ENCODE measurements at places on chromosomes 3 and 15.

DNA sequence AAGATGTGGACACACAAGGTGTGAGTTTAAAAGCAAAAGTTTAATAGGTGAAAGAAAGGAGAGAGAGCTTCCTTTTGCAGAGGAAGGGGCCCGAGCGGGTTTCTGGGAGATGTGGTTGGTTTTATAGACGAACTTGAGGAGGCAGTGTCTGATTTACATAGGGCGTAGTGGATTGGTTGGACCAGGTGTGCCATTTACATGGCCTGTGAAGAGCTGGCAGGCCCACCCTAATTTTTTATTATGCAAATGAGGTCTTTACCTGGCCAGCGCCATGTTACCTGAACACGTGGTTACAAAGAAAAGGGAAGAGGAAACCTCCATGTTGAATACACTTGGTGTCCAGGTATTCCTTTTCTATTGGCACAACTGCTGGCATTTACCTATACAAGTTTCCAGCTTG lies 42.8 kb upstream of the THSD4 start:
- no peak for DNase-seq

- no peak for DNase-seq
These were observed 9.1 kb upstream of the SYN2 start for GRCh38 chr3:11995120-11995519.

- no peak for DNase-seq
These were observed 64.7 kb upstream of the ACAD9 start for GRCh38 chr3:128814519-128815317.

DNA sequence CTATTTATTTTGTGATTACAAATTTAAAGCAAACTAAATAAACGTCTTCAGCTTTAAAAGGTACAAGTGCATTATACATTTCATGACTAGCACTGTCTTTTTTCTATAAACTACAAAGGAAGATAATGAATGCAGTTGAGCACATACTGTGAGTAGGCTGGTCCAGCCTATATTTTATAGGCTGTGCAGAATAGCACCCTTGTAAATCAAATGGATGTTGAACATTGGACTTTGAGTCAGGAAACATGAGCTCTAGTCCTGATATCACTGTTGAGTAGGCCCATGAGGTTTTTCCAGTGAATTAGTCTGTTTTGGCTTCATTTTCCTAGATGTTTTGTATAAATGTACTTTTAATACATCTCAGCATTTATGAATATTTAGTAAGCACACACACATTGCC lies 447.3 kb upstream of the KCNMB2 start:
- no peak for DNase-seq

DNA sequence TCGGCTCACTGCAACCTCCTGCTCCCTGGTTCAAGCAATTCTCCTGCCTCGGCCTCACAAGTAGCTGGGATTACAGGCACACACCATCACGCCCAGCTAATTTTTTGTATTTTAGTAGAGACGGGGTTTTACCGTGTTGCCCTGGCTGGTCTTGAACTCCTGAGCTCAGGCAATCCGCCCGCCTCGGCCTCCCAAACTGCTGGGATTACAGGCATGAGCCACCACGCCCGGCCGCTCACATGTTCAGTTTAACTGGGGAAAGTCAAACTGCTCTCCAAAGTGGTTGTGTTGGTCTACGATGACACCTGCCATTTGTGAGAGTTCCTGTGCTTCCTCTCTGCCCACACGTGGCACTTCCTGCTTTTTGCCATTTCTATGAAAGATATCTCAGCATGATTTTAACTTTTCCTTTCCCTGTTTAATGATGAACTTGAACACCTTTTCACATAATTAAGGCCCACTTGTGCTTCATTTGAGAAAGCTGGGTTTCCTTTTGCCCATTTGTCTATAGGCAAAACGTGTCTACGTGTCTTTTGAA lies 877 bp upstream of the GP5 start:
- DNase-seq = no peak

GRCh38 chr15:85742186-85742821 lies 52.4 kb downstream of the KLHL25 start:
- DNase-seq = no peak

DNA sequence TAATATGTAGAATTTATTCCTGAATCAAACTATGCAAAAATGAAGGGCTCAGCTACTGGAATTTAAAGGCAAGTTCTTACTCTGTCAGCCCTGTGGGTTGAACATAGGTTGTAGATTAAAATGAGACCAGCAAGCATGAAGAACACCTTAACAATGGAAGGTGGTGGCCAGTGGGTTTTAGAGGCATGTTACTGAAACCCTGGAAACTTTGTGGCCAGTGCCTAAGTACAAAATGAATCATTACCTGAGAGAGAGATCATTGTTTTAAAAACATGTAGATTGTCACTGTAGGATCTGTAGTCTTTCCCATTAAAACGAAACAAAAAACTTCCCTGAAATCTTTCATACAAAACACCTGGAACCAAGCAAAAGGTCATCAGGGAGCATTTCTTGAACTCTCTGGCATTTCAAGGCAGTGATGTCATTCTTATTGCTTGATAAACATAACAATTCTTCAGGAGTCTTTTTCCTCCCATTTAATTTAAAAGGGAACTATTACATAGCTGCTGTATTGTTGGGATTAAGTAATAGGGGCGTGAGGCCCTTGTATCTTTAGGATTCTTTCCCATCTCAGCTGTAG lies 51.8 kb downstream of the TMEM108 start:
- no peak for DNase-seq

DNA sequence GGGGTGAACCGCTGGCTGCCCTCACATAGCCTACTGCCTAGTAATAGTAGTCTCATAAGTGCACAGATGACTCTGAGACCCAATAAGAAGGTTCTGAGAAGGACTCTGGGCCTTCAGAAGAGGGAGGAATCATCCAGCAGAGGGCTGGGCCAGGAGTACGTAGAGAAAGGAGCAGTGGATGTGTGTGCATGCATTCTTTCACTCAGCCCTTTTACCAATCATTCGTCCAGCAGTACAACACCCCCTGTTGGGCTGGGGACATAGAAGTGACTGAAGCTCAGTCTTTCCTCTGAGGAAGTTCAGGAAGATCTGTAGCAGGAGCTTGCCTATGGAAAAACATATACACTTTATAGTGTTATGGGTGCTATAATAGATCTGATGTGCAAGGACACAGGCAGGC lies 333.1 kb downstream of the CLSTN2 start:
- DNase-seq = no peak

GRCh38 chr3:53583161-53583690 lies 88.8 kb downstream of the CACNA1D start:
- DNase-seq = no peak

GRCh38 chr3:122353893-122354401 lies 28.9 kb downstream of the CSTA start:
- DNase-seq = peak; percentile 44

- DNase-seq = no peak
These were observed 64.5 kb downstream of the DAPK2 start for GRCh38 chr15:63981596-63982320.

DNA sequence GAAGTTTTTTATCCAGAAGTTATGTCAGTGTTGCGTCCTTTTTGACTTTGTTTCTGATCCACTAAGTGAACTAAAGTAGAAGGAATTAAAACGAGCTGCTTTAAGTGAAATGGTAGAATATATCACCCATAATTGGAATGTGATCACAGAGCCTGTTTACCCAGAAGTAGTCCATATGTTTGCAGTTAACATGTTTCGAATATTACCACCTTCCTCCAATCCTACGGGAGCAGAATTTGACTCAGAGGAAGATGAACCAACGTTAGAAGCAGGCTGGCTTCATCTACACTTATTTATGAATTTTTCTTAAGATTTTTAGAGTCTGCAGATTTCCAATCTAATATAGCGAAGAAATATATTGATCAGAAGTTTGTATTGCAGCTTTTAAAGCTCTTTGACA lies 57.6 kb downstream of the DNAH1 start:
- DNase-seq = no peak

- DNase-seq = no peak
These were observed 4.3 kb upstream of the ALPK3 start for GRCh38 chr15:84812842-84813241.

GRCh38 chr3:156764751-156765150 lies 61.4 kb upstream of the LEKR1 start:
- no peak for DNase-seq

DNA sequence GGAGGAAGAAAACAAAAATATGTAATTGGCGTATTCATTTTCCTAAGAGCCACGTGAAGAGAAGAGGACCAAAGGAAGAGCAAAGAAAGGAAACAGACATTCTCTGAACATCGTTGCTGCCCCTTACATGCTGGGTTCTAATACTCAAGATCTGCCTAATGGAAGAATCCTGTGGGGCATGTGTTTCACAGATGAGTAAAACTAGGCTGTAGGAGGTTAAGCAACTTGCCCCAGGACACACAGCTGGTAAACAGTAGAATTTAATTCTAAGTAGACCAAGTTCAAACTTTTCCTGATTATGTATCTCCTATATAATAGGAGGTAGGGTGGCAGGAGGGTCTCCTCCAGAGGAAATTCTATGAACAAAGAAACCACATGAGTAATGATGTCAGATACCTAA lies 106.1 kb upstream of the TNFAIP8L3 start:
- no peak for DNase-seq

DNA sequence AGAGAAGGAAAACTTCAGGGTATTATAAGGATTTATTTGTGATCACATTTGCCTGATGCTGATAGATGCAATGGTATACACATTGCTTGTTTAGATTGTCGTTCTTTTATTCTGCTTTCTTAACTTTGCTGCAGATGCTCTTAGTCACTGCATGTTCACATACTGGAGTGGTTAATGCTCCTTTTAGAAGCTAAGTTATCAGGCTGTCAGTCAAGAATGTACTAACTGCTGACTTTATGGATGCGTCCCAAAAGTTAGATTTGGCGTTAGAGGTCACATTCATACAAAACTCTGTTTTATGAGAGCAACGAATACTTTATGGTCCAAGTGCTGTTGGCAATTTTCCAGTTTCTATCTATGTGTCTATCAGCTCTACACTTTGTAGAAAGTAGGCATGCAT lies 160.7 kb downstream of the BBX start:
- no peak for DNase-seq

DNA sequence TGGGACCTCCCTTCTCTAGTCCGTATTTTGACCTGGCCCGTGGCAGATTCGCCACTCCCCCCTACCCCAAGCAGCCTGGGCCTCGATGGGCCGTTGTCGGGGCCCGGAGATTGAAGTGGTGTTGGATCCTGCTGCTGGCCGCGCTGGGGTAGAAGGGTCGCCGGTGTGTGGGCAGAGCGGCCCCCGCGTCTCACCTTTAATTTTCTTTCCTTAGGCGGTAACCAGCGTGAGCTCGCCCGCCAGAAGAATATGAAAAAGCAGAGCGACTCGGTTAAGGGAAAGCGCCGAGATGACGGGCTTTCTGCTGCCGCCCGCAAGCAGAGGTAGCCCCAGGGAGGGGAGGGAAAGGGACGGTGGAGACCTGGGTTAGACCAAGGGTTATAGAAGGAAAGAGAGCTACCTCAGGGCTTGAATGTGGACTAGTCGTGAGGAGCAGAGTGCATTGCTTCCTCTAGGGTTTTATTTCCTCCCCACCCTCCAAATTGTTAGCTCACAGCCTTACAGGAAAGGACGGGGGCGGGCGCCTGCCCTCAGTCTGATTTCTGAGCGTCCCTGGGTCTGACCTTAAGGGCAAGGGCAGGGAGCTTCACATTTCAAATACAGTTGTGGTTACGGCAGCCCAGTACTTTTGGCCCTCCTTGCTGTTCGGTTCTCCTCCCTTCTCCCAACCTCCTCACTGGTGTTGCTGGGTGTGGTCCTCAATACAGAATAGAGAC lies 799 bp downstream of the SERF2 start:
- peak; percentile 69 for DNase-seq

DNA sequence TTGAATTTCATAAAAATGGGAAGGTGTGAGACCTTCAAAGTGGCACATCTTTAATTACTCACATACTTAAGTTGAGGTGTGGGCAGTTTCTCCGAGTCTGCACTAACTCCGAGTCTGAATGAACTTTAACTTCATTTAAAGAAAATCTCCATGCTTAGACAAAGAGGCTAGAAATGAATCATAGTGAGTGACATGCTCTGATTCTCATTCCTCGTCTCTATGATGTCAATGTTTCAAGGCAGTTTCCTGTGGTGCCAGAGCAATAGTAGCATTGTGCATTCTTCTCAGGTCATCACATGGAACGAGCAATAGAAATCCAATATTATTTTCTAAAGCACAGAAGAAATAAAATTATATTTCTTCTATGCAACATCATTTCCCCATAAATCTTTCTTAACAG lies 224.8 kb downstream of the KCNMB2 start:
- DNase-seq = no peak

DNA sequence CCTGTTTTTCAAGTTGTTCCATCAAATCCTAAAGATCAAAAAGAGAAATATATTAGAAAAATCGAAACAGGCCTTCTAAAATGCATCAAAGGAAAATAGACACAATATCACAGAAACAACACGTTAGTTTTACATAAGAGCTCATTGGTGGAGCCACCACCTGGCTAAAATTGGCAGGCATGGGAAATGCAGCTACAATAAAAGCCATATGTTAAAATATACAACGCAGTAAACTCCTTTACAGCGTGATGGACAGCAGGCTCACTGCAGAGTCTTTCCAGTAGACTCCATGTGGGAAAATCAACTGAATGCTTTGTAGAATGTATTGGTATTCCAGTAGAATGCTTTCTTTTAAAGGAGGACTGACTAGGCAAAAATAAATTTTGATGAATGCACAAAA lies 40.9 kb upstream of the MYO5C start:
- no peak for DNase-seq

GRCh38 chr3:125670945-125671344 lies 75.6 kb upstream of the OSBPL11 start:
- no peak for DNase-seq

- DNase-seq = no peak
These were observed 187.1 kb upstream of the THBS1 start for GRCh38 chr15:39393575-39394335.

- no peak for DNase-seq
These were observed 357.5 kb downstream of the FOXP1 start for GRCh38 chr3:71225951-71226564.

DNA sequence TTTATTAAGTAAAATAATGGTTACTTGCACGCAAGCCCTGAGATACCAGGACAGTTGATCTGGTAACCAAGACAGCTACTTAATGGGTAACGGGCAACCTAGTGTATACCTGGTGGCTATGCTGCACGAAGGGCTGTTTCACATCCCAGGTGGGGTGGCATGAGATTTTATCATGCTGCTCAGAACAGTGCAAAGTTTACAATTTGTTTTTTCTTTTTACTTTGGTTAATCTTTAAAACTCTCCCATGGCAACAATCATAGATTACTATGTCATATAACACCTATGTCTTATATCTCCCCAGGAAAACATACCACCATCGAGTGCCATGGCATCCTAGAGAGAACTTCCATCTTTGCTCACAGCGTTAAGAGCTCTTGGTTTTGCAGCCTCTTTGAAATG lies 32.2 kb upstream of the SLC28A1 start:
- DNase-seq = no peak

DNA sequence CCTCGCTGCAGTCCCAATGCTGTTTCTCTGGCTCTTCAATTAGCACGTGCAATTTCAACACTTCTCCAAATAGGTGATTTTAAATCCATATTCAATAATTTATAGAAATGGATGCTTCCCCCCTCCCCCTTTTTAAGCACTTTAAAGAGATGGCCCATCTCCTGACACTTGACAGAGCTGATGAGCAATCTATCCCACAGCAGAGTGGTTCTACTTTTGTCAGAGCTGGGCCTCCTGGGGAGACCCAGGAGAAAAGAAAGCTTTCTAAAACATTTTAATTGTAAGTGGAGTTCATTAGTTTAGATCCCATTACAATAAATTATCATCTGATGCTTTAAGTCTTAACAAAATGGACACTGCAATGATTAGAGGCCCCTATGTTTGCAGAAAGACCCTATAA lies 127.7 kb downstream of the SHQ1 start:
- DNase-seq = no peak

- peak; percentile 92 for DNase-seq
These were observed 13.2 kb upstream of the SHF start for GRCh38 chr15:45200799-45201556.
